ENCODE measurements at places on chromosomes 5 and 9. TPM values are rescaled to one million over a fixed set of nuclear protein-coding genes. Genes with fewer than 3 reads are reported as not detected.

SEMA5A gene
- total RNA-seq: 8.2 TPM

RPL7A gene
- 2,202 TPM for total RNA-seq

STOML2 gene
- 95.0 TPM for total RNA-seq

FLT4 gene
- total RNA-seq: 2.6 TPM

HTR4 gene
- not detected for total RNA-seq

FOXD4L3 gene
- not detected for total RNA-seq

BNC2 gene
- 3.6 TPM for total RNA-seq

RAD17 gene
- total RNA-seq: 18.3 TPM

PTGS1 gene
- 15.6 TPM for total RNA-seq

NR2F1-AS1 gene
- total RNA-seq: 1.3 TPM

TAF11L8 gene
- total RNA-seq: not detected

MEF2C gene
- 17.5 TPM for total RNA-seq

GABRP gene
- total RNA-seq: 1.1 TPM

DNA sequence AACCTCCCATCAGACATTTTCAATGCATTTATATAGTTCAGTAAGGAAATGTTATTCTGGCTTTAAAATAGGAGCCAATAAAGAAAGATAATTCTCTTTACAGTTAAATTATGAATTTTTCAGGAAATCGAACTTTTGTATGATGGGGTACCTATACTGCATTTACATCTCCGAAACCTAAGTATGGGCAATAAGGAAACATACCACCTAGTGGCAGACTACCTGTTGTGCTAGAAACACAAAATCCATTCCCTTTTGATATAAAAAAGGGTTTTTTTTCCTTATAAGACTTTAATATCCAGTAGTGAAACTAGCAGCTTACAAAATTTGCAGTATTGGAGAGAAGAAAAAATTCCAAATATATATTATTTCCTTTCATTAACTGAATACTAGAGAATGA lies 21.3 kb upstream of the VLDLR start:
- DNase-seq: no peak
- H3K27me3 ChIP-seq: no peaks in the 10 kb centered on the region
- no peak overlapping the region for H3K4me3 ChIP-seq
- H3K27ac ChIP-seq: no peak overlapping the region

- no peaks in the 10 kb centered on the region for H3K36me3 ChIP-seq
- H3K4me3 ChIP-seq: no peak overlapping the region
- no peak for DNase-seq
- H3K4me1 ChIP-seq: peaks cover 10% of the 10 kb centered on the region
These were observed 26.0 kb upstream of the SVEP1 start for GRCh38 chr9:110605565-110605964.

GRCh38 chr5:139711067-139711905 lies 63.1 kb downstream of the CXXC5 start:
- peaks cover 7% of the 10 kb centered on the region for H3K27me3 ChIP-seq
- peaks cover 28% of the 10 kb centered on the region for H3K4me1 ChIP-seq
- no peaks in the 10 kb centered on the region for H3K36me3 ChIP-seq
- DNase-seq: no peak
- H3K4me3 ChIP-seq: peak overlapping the region; percentile 73

DNA sequence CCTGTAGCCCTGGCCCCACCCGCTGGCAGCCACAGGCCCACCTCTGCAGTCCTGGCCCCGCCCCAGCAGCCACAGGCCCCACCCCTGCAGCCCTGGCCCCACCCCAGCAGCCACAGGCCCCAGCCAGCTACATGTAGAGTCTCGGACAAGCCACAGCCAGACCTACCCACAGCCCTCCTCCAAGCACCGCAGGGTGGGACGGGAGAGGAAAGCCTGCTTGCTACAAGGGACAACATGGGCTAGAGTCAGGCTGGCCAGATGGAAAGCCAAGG lies 49.5 kb upstream of the SARDH start:
- no peaks in the 10 kb centered on the region for H3K27me3 ChIP-seq
- no peak overlapping the region for H3K27ac ChIP-seq
- no peak for DNase-seq
- H3K4me3 ChIP-seq: no peak overlapping the region
- H3K36me3 ChIP-seq: no peaks in the 10 kb centered on the region
- peaks cover 36% of the 10 kb centered on the region for H3K4me1 ChIP-seq

- no peaks in the 10 kb centered on the region for H3K36me3 ChIP-seq
- no peaks in the 10 kb centered on the region for H3K27me3 ChIP-seq
- H3K4me1 ChIP-seq: no peaks in the 10 kb centered on the region
- H3K4me3 ChIP-seq: no peak overlapping the region
- H3K27ac ChIP-seq: peak overlapping the region; percentile 22
These were observed 168.5 kb downstream of the ACTL7B start for GRCh38 chr9:108687006-108687987.

GRCh38 chr5:5432020-5432707 lies 9.7 kb downstream of the ICE1 start:
- peaks cover 3% of the 10 kb centered on the region for H3K4me1 ChIP-seq
- DNase-seq: no peak
- no peak overlapping the region for H3K4me3 ChIP-seq
- peaks cover under 1% of the 10 kb centered on the region for H3K36me3 ChIP-seq

DNA sequence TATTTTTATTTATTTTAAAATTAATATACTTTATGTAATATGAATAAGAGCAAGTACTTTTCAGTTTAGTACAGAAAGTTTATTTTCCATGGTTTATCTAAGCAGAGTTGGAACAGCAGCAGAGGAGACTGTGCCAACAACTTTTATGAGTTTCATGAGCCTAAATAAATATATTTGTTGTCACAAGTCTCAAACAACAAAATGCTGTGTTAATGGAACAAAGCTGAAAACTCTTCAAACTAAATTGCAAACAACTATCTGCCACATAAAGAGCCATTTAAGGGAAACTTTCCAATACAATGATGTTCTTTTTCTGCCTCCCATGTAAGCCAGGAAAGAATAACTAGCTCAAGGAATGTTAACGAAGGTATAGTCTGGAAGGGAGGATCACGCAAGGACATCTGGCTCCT lies 96.1 kb downstream of the FBN2 start:
- no peaks in the 10 kb centered on the region for H3K4me1 ChIP-seq
- no peaks in the 10 kb centered on the region for H3K36me3 ChIP-seq
- H3K4me3 ChIP-seq: no peak overlapping the region
- no peak for DNase-seq

DNA sequence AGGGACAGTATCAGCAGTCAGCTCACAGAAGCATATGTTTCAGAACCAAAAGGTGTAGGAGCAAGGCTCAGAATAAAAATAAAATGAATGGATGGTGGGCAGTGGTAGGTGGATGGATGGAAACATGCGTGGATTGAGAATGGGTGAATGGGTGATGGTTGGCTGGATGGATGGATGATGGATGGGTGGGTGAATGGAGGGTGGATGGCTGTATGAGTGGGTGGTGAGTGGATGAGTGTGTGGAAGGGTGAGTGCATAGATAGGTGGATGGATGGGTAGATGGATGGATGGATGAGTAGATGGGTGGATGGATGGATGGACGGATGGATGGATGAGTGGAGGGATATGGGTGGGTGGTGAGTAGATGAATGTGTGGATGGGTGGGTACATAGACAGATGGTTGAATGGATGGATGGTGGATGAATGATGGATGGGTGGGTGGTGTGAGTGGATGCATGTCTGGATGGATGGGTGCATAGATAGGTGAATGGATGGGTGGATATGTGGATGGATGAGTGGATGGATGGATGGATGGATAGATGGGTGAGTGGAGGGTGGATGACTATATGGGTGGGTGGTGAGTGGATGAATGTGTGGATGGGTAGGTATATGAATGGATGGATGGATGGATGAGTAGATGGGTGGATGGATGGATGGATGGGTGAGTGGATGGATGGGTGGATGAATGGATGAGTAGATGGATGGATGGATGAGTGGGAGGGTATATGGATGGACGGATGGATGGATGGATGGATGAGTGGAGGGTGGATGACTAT lies 164.2 kb downstream of the C9orf50 start:
- no peaks in the 10 kb centered on the region for H3K27me3 ChIP-seq
- peaks cover 35% of the 10 kb centered on the region for H3K4me1 ChIP-seq
- no peaks in the 10 kb centered on the region for H3K36me3 ChIP-seq

DNA sequence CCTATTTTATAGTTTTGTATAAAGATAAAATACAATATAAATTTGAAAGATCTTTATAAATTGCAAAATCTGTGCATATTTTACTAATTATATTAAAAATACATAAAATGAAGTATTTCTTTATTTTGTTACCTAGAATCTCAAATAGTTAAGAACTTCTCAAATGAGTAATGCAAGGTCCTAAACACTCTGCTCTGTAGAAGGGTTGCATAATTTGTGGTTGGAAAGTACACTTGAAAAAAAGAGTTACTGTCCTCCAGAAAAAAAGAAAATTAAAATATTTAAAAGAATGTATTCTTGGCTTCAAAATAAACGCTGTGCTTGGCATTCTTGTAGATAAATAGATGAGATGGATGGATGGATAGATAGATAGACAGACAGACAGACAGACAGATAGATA lies 428.8 kb upstream of the CDH6 start:
- no peaks in the 10 kb centered on the region for H3K27me3 ChIP-seq
- no peak for DNase-seq
- H3K4me3 ChIP-seq: no peak overlapping the region
- no peaks in the 10 kb centered on the region for H3K36me3 ChIP-seq
- H3K27ac ChIP-seq: no peak overlapping the region

DNA sequence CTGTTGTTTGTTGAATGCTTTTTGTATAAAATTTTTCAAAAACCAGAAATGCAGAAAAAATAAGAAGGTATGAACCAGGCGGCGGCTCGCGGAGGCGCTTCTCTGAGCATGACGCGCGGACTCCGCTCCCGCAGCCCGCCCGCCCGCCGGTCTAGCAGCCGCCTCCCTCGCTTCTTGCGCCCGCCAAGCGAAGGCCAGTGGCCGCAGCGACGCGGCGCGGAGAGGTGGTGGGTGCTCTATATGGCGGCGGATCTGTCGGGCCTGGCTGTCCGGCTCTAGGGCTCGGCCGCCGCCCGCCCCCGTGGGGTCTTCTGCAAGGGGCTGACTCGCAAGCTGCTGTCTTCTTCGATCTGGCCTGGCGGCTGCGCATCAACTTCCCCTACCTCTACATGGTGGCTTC lies 93.8 kb downstream of the ANKRD18A start:
- H3K4me3 ChIP-seq: no peak overlapping the region
- H3K36me3 ChIP-seq: no peaks in the 10 kb centered on the region
- H3K27ac ChIP-seq: no peak overlapping the region
- no peak for DNase-seq

DNA sequence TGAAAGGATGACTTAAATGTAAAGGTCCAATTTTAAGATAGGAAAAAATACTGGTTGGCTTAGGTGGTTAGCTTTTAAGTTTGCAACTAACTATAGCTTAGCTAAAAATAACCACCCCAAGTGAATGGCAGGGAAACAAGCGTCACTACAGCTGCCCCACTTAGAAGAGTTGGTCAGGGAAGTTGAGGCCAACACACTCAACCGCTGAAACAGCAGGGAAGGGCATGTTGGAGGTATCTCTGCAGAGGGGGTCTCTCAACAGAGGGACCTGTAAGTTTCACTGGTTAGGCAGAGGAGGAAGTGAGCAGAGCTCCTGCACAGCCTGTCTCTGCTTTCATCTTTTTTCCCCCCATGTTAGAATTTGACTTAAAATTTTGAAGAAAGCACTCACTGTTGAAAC lies 75.3 kb downstream of the LHFPL2 start:
- DNase-seq: no peak
- H3K36me3 ChIP-seq: no peaks in the 10 kb centered on the region
- H3K4me1 ChIP-seq: peaks cover 48% of the 10 kb centered on the region
- no peak overlapping the region for H3K4me3 ChIP-seq
- H3K27me3 ChIP-seq: no peaks in the 10 kb centered on the region

DNA sequence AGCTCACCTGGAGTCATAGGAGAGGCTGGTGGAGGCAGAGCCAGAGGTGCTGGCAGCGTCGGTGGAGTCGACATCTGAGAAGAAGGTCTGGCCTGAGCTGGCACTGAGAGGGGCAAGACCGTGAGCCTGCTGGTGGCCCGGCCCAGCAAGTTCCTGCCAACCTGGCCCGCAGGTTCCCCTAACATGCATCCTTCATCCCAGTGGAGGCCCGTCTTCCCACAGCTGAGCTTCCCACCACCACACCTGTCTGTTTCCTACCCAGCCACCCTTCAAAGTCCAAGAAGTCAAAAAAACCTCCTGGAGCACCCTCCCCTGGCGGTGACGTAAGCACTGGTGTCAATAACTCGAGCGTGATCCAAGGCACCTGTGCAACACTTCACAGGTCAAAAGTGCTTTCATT lies 16.9 kb downstream of the PHF19 start:
- no peak overlapping the region for H3K27ac ChIP-seq
- H3K36me3 ChIP-seq: peaks cover 29% of the 10 kb centered on the region
- H3K27me3 ChIP-seq: no peaks in the 10 kb centered on the region
- no peak overlapping the region for H3K4me3 ChIP-seq

- H3K27ac ChIP-seq: no peak overlapping the region
- H3K4me3 ChIP-seq: no peak overlapping the region
- H3K27me3 ChIP-seq: no peaks in the 10 kb centered on the region
- no peaks in the 10 kb centered on the region for H3K36me3 ChIP-seq
- H3K4me1 ChIP-seq: peaks cover 14% of the 10 kb centered on the region
- no peak for DNase-seq
These were observed 64.4 kb downstream of the FAM114A2 start for GRCh38 chr5:153974131-153974812.

- no peak overlapping the region for H3K4me3 ChIP-seq
- DNase-seq: no peak
- no peak overlapping the region for H3K27ac ChIP-seq
- H3K4me1 ChIP-seq: no peaks in the 10 kb centered on the region
- H3K36me3 ChIP-seq: no peaks in the 10 kb centered on the region
- no peaks in the 10 kb centered on the region for H3K27me3 ChIP-seq
These were observed 459.6 kb upstream of the PAPPA start for GRCh38 chr9:115694014-115694413.

DNA sequence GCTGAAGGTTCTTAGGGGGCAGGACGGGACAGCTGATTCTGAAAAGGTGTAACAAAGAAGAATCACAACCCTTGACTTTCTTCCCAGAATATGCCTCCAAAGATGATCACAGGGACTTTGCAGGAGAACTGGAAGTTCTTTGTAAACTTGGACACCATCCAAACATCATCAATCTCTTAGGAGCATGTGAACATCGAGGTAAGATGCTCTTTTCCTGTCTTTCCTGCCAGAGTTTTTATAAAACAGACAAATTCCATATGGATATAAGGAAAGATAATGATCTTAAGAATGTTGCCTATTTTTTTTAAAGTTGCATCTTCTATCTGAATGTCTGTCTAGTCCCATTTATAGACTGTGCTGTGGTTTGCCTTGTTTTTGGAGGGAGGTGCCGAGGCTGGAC lies 87.9 kb downstream of the EQTN start:
- no peaks in the 10 kb centered on the region for H3K36me3 ChIP-seq
- H3K4me1 ChIP-seq: no peaks in the 10 kb centered on the region
- no peak overlapping the region for H3K4me3 ChIP-seq
- no peak for DNase-seq

DNA sequence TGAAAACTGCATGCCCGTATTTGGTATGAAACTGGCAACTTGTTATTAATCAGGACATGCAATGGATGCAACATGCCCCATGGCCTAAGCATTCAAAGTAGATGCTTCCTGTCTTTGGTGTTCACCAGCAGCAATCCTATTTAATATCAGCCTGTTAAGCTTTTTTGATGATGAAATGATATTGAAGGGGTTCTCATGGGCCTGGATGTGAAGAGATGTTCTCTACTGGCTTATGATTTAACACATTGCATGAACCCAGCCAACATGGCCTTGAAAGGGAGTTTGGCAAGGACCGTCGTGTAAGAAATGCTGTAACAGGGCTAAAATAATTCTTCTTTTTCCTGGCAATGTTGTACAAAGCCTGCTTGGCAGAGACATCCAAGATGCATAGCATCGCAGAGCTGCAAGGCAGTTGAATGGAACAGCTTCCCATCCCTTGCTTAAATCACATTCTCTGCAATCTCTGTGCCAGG lies 111.2 kb downstream of the SMARCA2 start:
- peaks cover 4% of the 10 kb centered on the region for H3K36me3 ChIP-seq
- H3K4me3 ChIP-seq: no peak overlapping the region
- peak overlapping the region; percentile 81 for H3K27ac ChIP-seq
- no peaks in the 10 kb centered on the region for H3K27me3 ChIP-seq
- DNase-seq: no peak
